ENCODE measurements at places on chromosomes 12 and 14.

DNA sequence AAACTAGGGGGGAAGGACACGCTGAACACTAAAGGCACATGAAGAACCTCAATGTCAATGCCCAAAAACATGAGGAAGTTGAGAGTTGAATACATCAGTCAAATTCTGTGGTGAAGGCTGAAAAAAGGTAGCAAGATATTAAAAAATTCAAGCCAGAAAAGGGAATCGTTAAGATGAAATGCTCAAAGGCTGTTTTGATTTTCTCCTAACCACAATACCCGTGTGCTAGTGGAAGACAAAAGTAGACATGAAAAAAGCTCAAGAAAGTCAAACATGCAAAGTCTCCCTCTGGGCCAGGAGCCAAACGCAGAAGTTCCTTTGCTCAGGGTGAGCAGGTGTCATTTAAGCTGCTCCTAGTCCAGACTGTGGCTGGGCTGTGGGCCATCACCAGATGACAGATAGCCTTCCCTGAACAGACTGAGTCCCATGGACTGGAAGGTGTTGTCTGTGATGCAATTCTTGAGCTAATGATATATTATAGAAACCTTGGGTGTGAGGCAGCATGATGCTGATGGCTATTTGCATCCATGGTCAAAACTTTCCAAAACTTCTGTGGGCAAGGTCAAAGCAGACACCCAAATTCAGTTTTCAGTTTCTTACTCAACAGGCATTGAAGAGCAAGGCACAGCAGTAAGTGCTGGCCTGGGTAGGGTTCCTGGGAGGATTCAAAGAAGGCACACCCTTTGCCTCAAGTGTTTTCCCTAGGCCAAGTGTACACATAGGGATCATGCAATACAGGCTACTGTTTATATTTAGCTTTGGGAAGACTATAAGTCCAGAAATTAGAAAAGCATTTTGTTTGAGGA is 81.6 kb downstream of the MYRFL start:
- DNase-seq = no peak

- no peak for DNase-seq
Observed at GRCh38 chr12:105561546-105562198, 231.2 kb downstream of the C12orf75 start.

- no peak for DNase-seq
Observed at GRCh38 chr12:97229004-97229403, 233.6 kb upstream of the RMST start.

DNA sequence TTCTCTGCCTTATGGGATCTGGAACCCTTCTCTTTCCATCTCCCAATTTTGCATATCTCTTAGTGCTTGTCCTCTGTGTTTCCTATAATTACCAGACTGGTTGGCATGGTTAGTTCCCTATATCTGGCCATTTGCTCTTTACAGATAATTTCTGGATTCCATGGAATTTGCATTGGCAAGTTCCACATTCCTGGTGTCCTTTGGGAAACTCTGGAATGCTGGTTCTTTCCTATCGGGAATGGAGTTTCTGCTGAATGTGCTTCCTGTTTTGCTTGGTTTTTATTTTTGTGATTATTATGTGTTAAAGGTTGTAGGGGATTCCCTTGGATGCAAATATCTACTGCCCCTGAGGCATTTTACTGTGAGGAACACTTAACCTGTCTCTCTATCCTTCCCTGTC is 193.0 kb upstream of the BTG1 start:
- no peak for DNase-seq

DNA sequence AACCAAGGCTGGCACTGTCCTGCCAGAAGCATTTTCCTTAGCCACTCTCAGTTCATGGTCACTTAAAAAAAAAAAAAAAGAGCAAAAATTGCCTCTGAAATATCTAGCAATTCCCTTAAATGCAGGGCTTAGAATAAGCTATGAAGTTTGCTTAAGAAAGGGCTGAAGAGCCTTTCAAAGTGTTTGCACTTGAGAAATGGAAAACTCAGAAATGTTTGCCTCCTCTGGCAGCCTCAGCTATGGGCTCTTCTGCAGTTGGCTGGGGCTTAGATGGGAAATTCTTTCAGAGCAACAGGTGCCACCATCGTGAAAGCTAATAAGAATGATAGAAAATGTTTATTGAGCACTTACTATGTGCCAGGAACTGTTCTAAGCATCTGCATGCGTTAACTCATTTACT is 48.5 kb upstream of the TSPAN11 start:
- no peak for DNase-seq

DNA sequence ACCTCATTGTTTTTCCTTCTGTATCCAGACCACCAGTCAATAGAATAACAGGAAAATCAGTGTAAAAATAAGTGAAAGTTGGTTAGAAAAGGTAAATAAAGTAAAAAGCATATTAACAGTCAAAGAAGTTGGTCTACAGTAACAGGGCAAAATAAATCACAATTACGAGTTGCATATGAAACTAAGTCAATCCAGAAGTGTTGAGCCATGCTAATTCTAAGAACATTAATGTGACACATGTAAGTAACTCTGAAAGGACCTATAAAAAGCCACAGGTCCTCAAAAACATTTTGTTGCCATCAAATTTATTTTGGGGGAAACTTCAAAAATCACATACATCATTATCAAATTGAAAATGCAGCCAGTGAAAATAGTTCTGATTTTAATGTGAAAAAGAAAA is 56.4 kb downstream of the LRP6 start:
- no peak for DNase-seq
